ENCODE measurements at places on chromosomes 3 and 15.

- no peak for DNase-seq
Measured at GRCh38 chr3:67819447-67819846, 165.0 kb upstream of the SUCLG2 start.

DNA sequence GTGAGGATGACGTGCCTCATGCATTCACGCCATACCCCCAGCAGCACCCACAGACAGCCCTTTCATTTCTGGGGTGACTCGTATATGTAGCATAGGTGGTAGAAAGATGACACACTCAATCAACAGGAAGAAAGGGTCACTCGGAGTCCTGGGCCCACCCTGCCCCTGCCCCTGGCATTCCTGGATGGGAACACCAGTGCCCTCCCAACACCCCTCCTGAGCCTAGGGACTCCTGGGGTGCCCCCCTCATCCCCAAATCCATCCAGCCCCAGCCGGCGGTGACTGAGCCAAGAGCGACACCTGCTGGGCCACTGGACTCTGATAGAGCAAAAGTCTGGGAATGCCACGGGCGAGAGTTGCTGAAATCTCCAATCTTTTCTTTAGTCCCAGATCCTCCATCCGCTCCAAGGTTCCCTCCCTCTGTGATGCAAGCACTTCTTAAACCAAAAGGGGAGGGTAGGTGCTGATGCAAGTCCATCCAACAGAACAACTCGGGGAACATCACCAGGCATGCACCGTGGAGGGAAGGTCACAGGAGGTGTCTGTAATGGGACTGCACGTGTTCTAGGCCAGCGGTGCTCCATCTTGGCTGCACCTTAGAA is 31.1 kb downstream of the ACAN start:
- no peak for DNase-seq

- DNase-seq, result no peak
Measured at GRCh38 chr3:62287392-62287927, 85.9 kb downstream of the FEZF2 start.

- no peak for DNase-seq
Measured at GRCh38 chr3:1007866-1008265, 85.0 kb upstream of the CNTN6 start.

All from activated T-helper 9 cell treated with anti-CD3 and anti-CD28 coated beads, Interleukin-2, amount 50 U/mL, for 16 hours (primary cell).